Activated naive CD4-positive, alpha-beta T cell treated with anti-CD3 and anti-CD28 coated beads for 36 hours (primary cell): ENCODE measurements at places on chromosomes 3 and 15.
A peak's percentile ranks its signal among the peaks of the same experiment; 100 is the strongest.

DNA sequence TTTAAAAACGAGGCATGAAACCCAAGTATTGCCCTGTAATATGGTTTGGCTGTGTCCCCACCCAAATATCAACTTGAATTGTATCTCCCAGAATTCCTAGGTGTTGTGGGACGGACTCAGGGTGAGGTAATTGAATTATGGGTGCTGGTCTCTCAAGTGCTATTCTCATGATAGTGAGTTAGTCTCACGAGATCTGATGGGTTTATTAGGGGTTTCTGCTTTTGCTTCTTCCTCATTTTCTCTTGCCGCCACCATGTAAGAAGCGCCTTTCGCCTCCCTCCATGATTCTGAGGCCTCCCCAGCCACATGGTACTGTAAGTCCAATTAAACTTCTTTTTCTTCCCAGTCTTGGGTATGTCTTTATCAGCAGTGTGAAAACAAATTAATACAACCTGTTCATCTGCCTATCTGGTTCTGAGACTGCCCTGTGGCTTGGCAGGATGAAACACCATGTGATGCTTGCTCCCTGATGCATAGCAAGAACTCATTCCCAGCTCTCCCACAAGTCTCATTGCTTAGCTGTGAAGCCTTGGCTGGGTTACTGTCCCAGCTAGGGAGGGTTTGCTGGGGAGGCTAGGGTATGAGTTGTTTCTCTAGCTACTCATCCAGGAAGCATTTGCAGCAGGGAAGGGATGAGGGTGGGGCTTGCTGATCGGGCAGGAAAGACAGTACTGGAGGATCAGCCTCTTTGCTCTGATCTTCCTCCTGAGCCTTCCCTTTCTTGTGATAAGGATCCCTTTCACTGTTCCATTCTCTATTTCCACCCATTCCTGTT is 3.7 kb upstream of the SQOR start:
- no peak for DNase-seq

DNA sequence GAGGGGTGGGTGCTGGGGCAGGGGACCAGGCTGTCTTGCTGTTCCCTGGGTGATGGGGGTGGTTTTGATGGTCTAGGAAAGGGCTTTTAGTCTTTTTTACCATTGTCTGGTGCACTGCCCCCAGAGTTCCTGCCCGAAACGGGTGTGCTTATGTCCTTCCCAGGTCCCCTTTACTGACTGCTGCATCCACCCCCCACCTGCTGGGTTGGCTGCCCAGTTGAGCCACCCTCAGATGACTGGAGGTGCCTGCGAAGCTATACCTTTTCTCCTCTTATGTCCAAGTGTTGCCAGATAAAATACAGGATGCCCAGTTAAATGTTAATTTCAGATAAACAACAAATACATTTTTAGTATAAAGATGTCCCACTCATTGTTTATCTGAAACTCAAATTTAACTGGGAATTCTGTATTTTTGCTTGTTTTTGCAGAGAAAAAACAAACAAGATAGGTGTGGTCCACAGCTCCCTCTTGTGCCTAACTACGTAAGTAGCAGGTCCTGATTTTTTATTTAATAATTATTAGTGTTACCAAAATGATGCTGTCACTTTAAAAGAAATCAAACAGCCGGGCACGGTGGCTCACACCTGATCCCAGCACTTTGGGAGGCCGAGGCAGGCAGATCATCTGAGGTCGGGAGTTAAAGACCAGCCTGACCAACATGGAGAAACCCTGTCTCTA is 6.1 kb upstream of the RPP14 start:
- DNase-seq = no peak

- no peak for DNase-seq
Observed at GRCh38 chr3:136957751-136958288, at the start of gene IL20RB. Gene IL20RB, plus strand, starts transcription at chr3:136957983. Its CDS starts 131 bp downstream, at chr3:136958114.

DNA sequence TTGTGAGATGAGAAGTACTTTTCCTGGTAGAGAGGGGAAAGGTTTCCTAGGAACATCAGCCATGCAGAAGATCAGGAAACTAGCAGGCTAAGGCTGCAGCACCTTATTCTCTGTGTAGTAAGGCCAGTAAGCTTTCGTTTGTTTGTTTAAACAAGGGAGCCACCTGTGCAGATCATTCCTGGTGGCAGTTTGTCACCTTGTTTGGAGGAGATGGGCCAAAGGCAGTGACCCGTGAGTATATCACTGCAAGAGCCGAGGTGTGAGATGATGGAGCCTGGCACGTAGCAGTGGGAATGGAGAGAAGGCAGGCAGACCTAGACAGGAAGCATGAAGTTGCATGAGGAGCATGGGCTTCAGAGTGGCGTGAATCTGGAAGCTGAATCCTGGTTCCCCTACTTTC is 19.6 kb downstream of the ATG7 start:
- DNase-seq = no peak

GRCh38 chr3:82133070-82133606 is 371.7 kb upstream of the GBE1 start:
- DNase-seq = peak; percentile 60

- no peak for DNase-seq
Observed at GRCh38 chr3:185760550-185760949, 64.3 kb downstream of the IGF2BP2 start.

DNA sequence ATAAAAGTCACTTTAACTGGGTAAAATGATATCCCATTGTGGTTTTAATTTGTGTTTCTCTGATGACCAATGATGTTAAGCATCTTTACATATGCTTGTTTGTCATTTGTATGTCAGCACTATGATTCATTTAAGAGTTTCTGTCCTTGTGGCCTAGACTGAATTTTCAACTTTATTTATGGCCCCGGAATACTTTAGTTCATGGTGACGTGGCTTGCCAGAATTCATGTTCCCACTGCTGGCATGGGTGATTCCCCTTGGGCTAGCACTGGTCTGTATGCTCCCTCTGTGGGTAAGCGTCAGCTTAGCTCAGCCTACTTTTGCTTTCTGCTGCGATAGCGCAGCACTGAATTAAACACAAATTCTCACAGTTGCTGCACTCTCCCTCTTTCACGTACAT is 436.3 kb upstream of the SGO1 start:
- no peak for DNase-seq

DNA sequence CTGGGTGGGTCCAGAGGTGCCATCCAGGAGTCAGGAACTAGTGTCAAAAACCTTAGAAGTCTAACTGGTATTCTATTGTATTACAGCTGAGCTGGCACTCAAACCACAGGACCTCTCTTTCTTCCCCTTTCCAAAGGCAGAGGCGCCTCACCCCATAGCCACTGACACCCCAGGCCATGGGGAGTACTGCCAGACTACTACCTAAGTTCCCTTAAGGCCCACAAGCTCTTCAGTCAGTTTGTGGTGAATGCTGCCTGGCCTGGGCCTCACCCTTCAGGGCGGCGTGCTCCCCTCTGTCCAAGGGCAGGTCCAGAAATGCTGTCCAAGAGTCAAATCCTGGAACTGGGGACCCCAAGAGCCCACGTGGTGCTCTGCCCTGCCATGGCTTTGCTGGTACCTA is 43.0 kb upstream of the FGF7 start:
- DNase-seq = no peak

GRCh38 chr3:114319453-114319852 is 25.6 kb downstream of the TIGIT start:
- no peak for DNase-seq

GRCh38 chr3:126903521-126903920 is 79.4 kb upstream of the PLXNA1 start:
- DNase-seq = no peak

GRCh38 chr3:57048052-57048671 is 12.3 kb upstream of the SPATA12 start:
- DNase-seq = no peak

DNA sequence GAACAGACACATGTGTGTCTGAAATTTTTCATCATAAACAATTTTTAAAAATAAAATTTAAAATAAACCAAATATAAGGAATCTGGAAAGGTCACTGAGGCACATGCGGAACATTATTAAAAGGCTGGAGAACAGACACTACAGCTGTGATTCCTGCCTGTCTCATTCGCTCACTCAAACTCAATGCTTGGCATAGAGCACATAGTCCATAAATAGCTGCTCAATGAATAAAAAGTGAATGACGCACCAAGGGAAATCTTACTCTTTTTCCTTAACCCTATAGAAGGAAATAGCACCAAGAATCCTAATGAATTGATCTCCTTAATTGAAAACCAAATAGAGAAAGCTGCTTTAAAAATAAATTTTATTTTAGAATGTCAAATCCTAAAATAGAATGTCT is 98.4 kb downstream of the FSIP1 start:
- DNase-seq = no peak

- peak; percentile 27 for DNase-seq
Observed at GRCh38 chr3:167406876-167407492, 26.9 kb upstream of the ZBBX start.

GRCh38 chr3:82392203-82392775 is 630.8 kb upstream of the GBE1 start:
- no peak for DNase-seq

- DNase-seq = peak; percentile 92
Observed at GRCh38 chr15:89179966-89180875, 41.2 kb downstream of the RLBP1 start.

- DNase-seq = no peak
Observed at GRCh38 chr15:54687628-54688027, 509.1 kb downstream of the RSL24D1 start.

- DNase-seq = no peak
Observed at GRCh38 chr3:150733936-150734794, 28.8 kb downstream of the SIAH2 start.

DNA sequence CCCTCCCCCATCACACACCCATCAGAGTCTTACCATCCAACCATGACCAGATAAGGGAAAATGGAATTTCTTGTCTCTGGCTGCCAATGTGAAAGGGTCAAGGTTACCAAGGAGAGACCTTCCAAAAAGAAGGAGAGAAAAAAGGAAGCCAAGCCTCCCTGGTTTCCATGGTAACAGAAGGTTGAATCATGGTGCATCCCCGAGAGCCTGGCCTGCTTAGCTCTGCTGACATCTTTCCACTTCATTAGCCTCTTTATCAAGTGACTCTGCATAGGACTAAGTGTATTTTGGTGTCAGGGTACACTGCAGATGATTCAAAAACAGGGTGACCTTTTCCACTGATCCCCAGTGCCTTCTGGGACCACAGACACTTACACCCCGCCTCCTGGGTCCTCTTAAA is 225.7 kb upstream of the PPP2R3A start:
- no peak for DNase-seq

DNA sequence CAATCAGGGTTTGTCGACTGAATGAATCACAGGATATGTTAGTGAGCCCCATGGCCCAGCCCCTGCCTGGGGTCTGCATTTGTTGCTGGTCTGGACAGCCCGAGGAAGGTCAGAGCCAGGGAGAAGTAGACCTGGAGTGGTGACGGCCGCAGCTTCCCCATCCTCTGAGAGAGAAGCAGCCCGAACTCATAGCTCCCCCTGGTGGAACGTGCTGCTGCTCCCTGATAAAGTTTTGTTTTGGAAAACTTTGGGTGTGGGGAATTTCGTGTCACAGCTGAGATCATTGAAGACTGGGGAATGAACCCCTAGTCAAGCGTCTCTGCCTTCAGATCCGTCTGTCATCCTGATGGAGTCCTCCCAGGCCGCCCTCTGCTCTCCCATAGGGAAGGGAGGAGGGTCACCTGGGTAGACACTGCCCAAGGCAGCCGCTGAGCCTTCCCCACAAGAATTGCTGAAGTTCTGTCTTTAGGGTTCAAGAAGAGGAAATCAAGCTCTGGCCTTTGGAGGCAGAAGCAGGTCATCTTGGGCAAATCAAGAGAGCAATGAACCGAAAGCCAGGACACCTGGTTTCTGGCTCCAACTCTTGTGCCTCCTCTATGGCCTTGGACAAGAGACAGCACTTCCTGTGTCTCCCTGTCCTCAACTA is 60.5 kb downstream of the GLDN start:
- peak; percentile 7 for DNase-seq

DNA sequence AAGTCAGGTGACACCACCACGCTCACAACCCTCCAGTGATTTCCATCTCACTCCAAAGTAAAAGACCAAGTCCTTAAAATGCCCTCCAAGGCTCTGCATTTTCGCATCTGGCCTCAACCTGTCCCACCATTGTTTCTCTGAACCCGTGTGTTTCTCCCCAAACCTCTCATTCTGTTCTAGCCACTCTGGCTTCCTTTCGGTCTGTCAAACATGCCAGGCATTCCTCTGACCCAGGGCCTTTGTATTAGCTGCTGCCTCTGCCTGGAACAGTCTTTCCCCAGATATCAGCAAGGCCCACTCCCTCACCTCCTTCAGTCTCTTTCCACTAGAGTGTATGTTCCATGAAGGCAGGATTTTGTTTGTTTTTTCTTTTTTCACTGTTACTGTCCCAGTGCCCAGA is 16.0 kb downstream of the MAP2K5 start:
- DNase-seq = no peak

DNA sequence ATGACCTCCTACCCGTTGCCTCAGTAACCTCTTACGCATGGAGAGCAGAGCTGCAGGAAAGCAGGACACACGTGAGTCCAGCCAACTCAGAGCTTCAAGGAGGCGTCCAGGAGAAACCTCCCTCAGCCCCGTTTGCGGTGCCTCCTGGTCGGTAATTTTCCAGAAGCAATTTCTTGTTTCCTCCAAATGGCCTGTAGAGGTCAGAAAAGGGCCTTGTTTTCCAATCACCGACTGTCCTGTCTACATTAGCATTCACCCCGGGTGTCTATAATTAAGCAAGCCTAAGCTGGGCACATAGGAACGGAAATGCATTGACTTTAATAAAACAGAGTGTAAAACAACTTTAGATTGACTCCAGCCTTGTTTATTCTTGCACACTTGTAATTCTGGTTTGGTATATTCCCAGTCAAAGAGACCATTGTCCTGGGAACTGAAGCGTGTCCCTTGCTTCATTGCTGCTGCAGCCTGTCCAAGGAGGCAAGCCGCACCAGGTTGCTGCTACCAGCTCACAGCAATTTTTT is 836.2 kb downstream of the AGBL1 start:
- no peak for DNase-seq

GRCh38 chr15:78325092-78325843 is 14.9 kb upstream of the CRABP1 start:
- DNase-seq = no peak

- no peak for DNase-seq
Observed at GRCh38 chr15:62307551-62307950, 142.5 kb upstream of the C2CD4B start.

DNA sequence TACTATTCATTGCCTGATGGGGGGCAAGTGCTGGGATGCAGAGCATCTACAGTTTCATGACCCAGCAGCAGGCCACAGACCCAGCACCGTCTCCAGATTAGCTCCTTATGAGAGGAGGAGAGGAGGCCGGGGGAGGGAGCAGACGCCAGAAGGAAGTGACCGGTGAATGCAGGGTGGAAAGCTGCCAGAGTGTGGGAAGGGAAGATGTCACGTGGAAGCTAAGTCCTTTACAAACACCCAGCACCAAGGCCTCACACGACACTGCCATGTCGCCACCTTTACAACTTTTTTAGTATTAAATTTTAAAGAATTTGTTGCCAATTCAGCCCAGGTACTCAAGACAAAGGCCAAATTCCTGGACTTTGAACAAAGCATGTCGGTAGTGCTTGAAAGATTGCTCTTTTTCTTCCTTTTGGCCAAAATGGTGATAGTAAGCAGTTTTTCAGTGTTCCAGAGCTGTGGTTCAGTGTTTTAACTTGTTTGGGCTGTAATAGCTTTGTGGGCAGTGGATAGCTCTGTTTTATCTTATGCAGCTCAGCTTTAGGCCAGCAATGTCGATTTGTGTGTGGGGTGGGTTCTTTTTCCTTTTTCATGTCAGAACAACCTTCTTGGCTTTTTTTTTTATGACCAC is 58.2 kb downstream of the ZBTB38 start:
- no peak for DNase-seq

GRCh38 chr3:127712881-127713771 is 40.4 kb downstream of the ABTB1 start:
- no peak for DNase-seq
